Stimulated activated CD8-positive, alpha-beta memory T cell treated with anti-CD3 and anti-CD28 coated beads, Interleukin-12 subunit alpha, Interleukin-12 subunit beta, amount 100 ng/mL, for 4 hours (primary cell): ENCODE measurements at places on chromosomes 1 and 21.

DNA sequence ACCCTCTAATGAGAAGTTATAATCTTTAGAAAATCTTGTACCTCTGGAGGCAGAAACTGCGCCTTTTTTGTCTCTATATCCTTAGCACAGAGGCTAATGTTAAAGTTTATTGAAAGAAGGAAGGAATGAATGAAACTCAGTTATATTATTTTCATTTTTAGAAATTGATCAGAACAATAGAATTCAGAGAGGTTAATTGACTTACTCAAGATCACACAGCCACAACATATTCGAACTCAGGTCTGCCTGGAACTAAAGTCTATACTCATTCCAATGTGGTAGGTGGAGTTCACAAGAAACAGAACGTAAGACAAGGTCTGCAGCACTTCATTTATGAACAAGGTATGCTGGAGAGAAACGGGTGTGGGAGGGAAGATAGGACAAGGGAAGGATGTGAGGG is 23.0 kb upstream of the ITPKB start:
- no peak for DNase-seq

DNA sequence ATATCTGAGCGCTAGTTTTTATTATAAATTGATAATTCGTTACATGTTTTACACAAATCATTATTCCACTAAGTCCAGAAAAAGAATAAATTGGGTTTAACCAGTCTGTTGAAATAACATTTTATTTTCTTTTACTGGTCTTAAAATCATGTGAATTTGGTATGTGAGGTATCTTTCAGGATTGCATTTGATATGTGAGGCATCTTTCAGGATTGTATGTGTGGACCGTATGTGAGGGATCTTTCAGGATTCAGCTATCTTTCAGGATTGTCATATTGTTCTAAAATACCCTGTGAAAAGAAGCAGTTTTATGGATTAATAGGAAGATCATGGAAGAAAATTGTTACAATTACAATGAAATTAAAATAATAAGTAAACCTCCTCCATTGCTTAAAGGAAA is 42.9 kb downstream of the USP25 start:
- no peak for DNase-seq

- no peak for DNase-seq
Measured at GRCh38 chr1:4462831-4463484, 191.5 kb upstream of the AJAP1 start.

GRCh38 chr1:88141499-88142074 is 542.5 kb upstream of the PKN2 start:
- DNase-seq = no peak

- DNase-seq = no peak
Measured at GRCh38 chr1:14955976-14956375, 197.6 kb upstream of the TMEM51 start.

GRCh38 chr1:71228241-71228640 is 147.4 kb upstream of the ZRANB2 start:
- no peak for DNase-seq

GRCh38 chr1:24640288-24640687 is 2.8 kb upstream of the SRRM1 start:
- no peak for DNase-seq

DNA sequence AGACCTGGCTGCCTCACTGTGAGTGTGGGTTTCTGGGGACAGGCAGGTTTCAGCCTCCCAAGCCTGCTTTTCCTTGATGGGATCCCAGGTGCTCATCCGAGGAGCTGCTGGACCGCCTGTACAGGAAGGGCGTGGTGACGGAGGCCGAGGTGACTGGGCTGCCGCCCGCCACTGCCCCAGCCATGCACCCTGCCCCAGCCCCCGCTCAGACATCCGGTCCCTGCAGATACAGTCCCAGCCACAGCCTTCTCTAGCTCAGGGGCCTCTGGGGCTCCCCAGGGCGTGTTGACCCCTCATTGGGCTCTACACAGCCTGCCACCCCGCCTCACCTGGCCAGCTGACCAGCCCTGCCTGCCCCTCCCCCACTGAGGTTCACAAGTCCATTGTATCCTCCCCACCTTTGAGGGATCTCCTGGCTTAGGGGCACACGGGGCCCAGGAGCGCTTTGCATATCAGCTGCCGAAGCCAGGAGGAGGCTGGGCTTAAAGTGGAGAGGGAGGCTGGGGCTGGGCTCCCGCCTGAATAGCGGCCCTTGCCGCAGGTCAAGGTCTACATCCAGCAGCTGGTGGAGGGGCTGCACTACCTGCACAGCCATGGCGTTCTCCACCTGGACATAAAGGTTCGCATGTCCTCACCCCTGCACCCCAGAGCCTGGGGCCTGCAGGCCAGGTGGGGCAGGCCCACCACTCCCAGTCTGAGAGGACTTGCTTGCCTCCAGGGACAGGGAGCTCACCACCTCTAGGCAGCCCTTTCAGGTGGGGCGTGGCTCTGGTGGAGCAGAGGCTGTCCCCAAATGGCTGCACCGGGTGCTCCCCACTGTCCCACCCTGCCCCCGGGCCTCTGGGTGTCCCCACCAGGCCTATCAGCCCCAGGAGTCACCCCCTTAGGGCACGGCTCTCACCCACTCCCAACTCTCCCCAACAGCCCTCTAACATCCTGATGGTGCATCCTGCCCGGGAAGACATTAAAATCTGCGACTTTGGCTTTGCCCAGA is 38.5 kb downstream of the TRIM11 start:
- no peak for DNase-seq

DNA sequence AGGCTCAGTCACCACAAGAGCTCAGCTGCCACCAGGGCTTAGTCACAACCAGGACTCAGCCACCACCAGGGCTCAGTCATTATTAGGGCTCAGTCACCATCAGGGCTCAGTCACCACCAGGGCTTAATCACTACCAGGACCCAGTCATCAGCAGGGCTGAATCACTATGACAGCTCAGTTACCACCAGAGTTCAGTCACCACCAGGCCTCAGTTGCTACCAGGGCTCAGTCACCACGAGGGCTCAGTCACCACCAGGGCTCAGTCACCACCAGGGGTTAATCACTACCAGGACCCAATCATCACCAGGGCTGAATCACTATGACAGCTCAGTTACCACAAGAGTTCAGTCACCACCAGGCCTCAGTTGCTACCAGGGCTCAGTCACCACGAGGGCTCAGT is 196.2 kb downstream of the NPHP4 start:
- DNase-seq = no peak

DNA sequence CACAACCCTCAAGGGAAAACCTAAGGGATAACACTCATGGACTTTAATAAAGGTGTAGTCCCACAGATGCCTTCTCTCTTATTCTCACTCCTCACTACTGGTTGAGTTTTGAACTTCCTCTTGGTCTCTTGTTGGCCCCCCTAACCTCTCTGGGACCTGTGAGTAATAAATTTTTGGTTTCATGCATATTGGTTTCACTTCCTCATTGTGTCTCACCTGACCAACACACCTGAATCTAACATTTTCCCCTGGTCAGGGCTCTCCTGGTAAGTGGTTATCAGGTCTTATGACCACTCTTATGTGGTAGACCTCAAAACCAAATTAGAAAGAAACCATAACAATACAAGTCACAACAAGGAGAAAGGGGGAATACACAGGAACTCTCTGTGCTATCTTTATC is 60.5 kb upstream of the PRMT6 start:
- no peak for DNase-seq

DNA sequence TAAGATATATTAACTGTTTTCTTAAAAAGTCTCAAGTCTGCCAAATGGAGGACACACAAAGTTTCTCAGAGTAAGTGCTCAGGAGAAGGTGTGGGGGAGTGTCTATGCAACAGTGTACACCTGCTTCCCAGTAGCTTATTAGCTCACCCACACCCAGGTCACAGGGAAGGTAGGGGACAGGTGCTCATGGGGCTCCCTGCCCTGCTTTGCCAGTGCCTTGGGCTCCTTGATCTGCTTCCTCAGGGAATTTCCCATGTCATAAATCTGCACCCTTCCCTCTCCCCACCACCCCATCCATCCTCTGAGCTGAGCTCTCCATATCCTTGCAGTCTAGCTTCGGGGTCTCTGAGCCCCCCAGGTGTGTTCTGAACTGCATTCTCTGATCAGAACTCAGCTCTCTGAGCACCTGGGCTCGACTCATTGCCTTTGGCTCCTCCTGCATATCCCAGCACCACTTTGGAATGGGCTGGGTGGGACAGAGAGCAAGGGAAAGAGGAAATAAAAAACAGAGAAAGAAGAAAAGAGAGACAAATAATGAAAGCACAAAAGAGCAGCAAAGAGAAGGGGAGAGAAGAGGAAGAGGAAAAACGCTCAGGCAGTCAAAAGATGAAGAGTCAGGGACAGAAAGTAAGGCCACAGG is 87.0 kb upstream of the ATP1B1 start:
- DNase-seq = no peak

DNA sequence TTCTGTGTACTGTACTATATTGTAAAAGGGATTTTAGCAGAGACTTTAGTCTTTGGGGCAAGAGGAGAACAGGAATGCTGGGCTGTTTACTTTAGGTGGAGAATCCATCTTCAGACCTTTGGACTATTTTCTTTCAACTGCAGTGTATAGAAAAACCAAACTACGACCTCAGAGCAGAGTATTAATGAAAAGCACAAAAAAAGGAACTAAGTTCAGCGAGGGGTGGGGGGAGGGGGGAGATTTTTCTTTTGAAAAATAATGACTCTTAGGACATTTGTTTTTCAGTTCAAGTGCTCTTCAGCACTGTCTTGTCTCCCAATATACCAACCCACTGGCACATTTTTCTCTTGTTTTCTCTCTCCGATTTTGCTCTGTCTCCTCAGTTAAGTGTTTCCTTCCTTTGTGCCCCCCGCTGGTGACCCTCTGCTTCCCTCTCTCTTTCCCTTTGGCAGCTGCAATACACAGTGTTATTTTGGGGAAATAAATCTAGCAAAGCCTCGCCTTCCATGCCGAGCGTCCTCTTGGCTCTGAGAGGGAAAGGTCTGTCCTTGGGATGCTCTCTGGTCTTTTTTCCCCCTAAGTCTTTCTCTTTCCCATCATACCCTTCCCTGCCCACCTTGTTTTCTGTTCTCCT is 44.8 kb downstream of the ACP6 start:
- no peak for DNase-seq

GRCh38 chr1:33468531-33468930 is 3.9 kb upstream of the ZSCAN20 start:
- no peak for DNase-seq

DNA sequence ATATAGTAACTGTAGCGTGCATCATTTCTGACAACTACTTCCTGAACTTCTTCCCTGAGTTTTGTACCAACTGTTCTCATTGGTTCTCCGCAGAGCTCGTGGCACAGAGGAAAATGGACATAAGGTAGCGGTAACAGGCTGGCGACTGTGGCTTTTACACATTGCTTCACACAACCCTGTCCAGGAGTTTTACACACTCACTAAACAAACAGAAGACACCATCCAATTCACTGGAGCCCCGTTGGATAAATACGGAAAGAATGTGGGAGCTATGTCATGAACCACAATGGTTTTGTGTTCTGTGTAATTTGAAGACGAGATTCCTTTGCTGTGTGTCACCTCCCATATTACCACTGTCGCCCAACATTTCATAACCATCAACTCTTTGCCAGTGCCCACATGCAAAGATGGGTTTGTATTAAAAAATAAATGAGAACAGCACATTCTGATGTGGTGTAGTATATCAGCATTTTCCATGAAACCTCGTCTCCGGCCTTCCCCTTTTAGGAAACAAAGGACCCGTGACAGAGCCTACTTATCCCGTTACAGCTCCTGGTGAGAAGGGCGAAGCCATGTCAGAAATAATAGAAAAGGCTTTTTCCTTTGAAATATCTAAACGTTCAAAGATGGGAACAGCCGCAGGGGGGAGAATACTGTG is 47.4 kb upstream of the ENAH start:
- DNase-seq = no peak

DNA sequence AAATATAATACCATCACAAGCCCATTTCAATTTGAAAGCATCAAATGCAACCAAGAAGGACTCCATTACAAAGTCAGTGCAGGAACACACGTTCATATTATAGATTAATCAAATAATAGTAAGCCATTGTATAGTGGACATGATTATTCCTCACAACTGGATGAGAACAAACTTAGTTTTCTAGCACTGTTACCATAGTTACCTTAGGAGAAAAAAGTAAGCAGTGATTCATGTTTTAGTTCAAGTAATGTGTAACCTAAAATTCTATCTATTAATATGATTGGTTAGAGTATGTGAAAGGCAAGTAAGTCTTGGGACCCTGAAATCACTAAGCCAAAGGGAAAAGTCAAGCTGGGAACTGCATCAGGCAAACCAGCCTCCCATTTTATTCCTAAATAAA is 15.2 kb downstream of the SSX2IP start:
- no peak for DNase-seq

DNA sequence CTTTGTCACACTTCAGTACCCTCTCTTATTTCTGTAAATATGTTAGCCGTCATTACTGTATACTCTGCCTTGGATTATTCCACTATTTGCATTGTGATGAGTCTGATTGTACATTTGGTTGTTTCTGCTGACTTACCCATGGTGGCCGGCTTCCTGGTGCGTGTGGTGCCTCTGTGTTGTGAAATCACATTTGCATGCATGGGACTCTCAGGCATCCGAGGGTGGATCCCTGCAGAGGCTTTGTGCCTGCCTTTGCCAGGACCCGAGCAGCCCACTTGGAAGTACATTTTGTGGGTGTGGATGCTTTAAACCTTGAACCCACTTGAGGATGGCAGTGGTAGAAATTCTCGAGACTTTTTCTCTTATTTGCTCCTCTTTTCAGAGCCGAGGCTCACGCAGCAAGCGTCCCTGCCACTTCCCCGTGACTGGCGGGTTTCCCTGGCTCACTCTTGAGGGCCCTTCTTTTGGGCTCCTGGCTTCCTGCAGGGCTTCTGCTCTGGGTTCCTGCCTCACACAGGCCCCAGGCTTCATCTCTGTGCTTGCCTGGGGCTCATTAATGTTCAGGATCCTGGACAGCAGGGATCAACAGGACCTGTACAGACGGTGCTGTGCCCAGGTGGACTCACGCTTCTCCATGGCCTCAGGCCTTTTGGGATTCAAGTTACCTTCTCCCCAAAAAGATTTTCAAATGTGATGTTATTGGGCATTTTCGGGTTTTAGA is 36.6 kb downstream of the POFUT2 start:
- no peak for DNase-seq

GRCh38 chr1:157133426-157133825 is 4.8 kb downstream of the ETV3 start:
- no peak for DNase-seq

DNA sequence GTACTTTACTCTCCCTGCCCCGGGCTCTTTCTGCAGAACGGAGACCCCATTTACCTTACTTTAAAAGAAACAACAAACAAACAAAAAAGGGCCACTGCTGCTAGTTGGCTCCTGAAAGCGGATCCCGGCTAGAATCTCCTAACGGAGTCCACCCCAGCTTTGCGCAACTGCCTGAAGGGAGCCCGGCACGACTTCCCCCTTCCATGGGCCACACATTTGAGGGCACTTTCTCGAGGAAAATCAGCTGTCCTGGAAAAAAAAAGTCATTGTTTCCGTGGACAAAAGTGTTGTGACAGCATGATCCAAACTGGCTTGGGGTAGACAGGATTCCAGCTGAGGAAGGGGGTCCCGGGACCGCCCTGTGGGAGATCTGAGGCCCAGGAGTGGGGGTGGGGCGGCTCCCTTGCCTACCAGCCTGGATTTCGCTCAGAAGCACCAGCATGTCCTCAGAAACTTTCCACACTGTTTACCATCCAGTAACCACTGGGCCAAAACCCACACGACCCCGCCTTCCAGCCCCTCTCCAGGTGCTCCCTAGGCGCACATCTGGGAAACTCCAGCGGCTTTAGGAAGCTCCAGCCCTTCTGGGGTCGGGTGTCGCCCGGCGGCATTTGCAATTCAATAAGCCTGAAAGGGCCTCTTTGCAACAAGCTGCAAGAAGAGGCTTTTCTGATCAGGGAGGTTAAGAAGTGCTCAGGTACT is 4.8 kb downstream of the RIPK4 start:
- DNase-seq = no peak
